Tracheal epithelial cell (primary cell): ENCODE measurements at places on chromosomes 2 and 18. TPM values are rescaled to one million over a fixed set of nuclear protein-coding genes. Genes with fewer than 3 reads are reported as not detected.

Gene SKA1
- total RNA-seq = 0.85 and 1.2 TPM in 2 replicates

Gene CNDP1
- total RNA-seq = not detected in 2 replicates

Gene POTEF
- total RNA-seq = not detected in 2 replicates

Gene MOGAT1
- total RNA-seq = not detected in 2 replicates

Gene LIMS4
- total RNA-seq = not detected in 2 replicates

Gene LGALSL
- total RNA-seq = 13.0 and 14.0 TPM in 2 replicates

Gene ALPP
- total RNA-seq = not detected in 2 replicates

Gene REG3A
- not detected in 2 replicates for total RNA-seq

Gene PLEK
- total RNA-seq = not detected in 2 replicates

Gene COLEC11
- total RNA-seq = not detected in 2 replicates

Gene GALNT5
- 27.0 and 30.7 TPM in 2 replicates for total RNA-seq

Gene HOXD12
- not detected in 2 replicates for total RNA-seq

Gene SP5
- not detected in 2 replicates for total RNA-seq

Gene CNNM3
- total RNA-seq = 4.3 and 7.2 TPM in 2 replicates

Gene KCNG2
- not detected in 2 replicates for total RNA-seq

Gene DYNAP
- total RNA-seq = not detected in 2 replicates

Gene CROCC2
- total RNA-seq = not detected in 2 replicates

Gene FSHR
- total RNA-seq = not detected in 2 replicates

Gene SNTG2
- total RNA-seq = not detected in 2 replicates

Gene TPGS2
- 98.5 and 107 TPM in 2 replicates for total RNA-seq

Gene GPBAR1
- 0.43 TPM in 1 of 2 replicates, not detected in the other for total RNA-seq

Gene RAD51AP2
- total RNA-seq = 0.21 and 0.24 TPM in 2 replicates

Gene MARCHF7
- total RNA-seq = 103 and 119 TPM in 2 replicates

Gene CHCHD5
- 1.7 and 7.9 TPM in 2 replicates for total RNA-seq

Gene CPO
- not detected in 2 replicates for total RNA-seq

Gene VAMP8
- 36.2 and 42.2 TPM in 2 replicates for total RNA-seq

Gene FOXI3
- not detected in 2 replicates for total RNA-seq

Gene RNF125
- total RNA-seq = 0.72 and 1.5 TPM in 2 replicates

Gene AGXT
- total RNA-seq = not detected in 2 replicates

Gene ACADL
- 0.21 and 0.48 TPM in 2 replicates for total RNA-seq

Gene CABLES1
- 0.21 and 1.7 TPM in 2 replicates for total RNA-seq

Gene TWIST2
- total RNA-seq = 7.0 and 8.5 TPM in 2 replicates
